ENCODE measurements at places on chromosomes 2 and 18. TPM values are rescaled to one million over a fixed set of nuclear protein-coding genes. Genes with fewer than 3 reads are reported as not detected.

HNMT gene
- polyA plus RNA-seq: 6.8 TPM

STPG4 gene
- polyA plus RNA-seq: not detected

GRCh38 chr2:64789466-64790320, 136.0 kb upstream of the SERTAD2 start:
- no peak for DNase-seq

- DNase-seq: peak; percentile 76
Observed at GRCh38 chr2:189142893-189143759, 36.4 kb downstream of the COL5A2 start.
